ENCODE measurements at places on chromosomes 2 and 18. TPM values are rescaled to one million over a fixed set of nuclear protein-coding genes. Genes with fewer than 3 reads are reported as not detected.

The DSG2 gene
- 66.0 TPM for total RNA-seq

The ABHD1 gene
- total RNA-seq, result not detected

The UGT1A8 gene
- 0.17 TPM for total RNA-seq

The INPP1 gene
- 7.1 TPM for total RNA-seq

The POTEC gene
- not detected for total RNA-seq

The LIMS1 gene
- 61.6 TPM for total RNA-seq

The RAX gene
- not detected for total RNA-seq

The AMER3 gene
- not detected for total RNA-seq

The ABCG8 gene
- not detected for total RNA-seq
